Pulmonary artery endothelial cell (primary cell): ENCODE measurements at places on chromosomes 7 and 10.

- no peak for DNase-seq
Observed at GRCh38 chr7:131242123-131242650, 85.5 kb upstream of the MKLN1 start.

- no peak for DNase-seq
Observed at GRCh38 chr10:12299222-12299965, 50.0 kb upstream of the CAMK1D start.

DNA sequence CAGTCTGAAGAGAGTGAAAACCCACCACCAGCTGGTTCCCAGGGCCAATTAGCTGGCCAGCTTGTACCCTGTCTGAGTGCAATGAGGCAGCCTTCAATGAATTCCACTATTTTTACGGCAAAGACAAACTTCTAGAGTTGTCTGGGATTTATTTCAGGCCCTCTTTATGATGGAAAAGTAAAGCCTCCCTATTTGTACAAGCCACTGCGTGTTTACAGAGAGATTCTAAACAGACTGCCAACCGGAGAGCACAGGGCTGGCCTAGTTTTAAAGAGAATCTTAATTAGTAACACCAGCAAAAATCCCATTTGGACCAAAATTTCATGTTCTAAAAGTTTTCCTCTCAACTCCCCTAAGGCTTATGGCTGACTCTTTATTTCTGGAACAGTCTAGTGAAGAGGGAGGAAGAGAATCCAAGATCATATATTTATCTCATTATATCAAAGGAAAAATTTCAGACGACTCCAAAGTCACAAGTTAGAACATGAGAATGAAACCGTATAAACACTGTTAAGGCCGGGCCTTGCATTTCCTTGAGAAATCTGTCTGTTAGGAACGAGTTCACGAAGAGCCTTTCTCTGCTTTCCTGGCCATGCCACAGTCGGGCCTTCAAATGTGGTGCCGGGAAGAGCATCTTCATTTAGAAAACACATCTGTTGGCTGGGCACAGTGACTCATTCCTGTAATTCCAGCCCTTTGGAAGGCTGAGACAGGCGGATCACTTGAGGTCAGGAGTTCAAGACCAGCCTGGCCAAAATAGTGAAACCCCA lies 724.6 kb upstream of the NRP1 start:
- no peak for DNase-seq

DNA sequence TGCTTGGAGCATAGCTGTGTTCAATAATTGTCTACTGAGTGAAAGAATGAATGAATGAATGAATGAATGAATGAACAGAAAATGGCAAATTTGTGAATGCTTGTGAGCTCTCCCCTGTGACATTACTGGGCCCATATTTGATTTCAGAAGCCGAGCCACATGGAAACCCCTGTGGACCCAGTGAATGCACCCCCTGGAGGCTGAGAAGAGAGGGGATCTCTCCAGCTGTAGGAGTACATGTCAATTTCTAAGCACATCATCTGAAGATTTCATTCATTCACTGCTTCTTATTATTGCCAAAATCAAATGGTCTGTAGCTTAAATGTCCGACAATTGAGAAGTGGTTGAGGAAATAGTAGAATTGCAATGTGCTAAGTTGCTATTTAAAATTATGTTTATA lies 58.3 kb upstream of the DOCK1 start:
- DNase-seq, result no peak

- DNase-seq, result no peak
Observed at GRCh38 chr7:564176-564865, 44.7 kb upstream of the PDGFA start.

DNA sequence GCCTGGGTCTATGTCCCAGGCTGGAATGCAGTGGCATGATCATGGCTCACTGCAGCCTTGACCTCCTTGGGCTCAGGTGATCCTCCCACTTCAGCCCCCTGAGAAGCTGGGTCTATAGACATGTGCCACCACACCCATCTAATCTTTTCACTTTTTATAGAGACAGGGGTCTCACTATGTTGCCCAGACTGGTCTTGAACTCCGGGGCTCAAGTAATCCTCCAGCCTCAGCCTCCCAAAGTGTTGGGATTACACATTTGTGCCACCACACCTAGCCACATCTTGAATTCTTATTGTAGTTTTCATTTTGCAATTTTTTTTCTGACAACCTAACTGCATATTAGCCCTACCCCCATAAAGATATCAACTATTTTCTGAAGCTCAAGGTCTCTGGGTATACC lies 18.4 kb upstream of the COL1A2 start:
- DNase-seq, result no peak

GRCh38 chr7:117588352-117588794 lies 108.5 kb downstream of the CFTR start:
- DNase-seq, result no peak

- no peak for DNase-seq
Observed at GRCh38 chr7:20330928-20331909, 519 bp downstream of the ITGB8 start.

DNA sequence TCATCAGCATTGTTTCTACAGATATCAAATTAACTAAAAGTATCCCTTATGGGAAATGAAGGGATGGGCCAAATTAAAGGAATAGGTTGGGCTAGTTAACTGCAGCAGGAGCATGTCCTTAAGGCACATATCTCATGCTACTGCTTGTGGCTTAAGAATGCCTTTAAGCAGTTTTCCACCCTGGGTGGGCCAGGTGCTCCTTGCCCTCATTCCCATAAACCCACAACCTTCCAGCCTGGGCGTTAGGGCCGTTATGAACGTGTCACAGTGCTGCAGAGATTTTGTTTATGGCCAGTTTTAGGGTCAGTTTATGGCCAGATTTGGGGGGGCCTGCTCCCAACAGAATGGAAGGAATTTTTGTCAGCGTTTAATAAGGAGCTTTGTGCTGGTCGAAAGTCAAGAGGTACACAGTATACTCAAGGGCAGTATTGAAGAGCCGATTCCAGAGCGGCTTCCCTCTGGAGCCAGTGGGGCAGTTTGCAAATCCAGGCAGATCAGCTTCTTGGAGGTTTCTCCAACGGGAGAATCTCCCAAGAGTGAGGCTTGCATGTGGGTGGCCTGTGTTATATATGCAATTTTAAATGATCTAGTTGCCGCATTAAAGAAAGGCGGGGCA lies 7.7 kb downstream of the PFKP start:
- DNase-seq, result no peak

DNA sequence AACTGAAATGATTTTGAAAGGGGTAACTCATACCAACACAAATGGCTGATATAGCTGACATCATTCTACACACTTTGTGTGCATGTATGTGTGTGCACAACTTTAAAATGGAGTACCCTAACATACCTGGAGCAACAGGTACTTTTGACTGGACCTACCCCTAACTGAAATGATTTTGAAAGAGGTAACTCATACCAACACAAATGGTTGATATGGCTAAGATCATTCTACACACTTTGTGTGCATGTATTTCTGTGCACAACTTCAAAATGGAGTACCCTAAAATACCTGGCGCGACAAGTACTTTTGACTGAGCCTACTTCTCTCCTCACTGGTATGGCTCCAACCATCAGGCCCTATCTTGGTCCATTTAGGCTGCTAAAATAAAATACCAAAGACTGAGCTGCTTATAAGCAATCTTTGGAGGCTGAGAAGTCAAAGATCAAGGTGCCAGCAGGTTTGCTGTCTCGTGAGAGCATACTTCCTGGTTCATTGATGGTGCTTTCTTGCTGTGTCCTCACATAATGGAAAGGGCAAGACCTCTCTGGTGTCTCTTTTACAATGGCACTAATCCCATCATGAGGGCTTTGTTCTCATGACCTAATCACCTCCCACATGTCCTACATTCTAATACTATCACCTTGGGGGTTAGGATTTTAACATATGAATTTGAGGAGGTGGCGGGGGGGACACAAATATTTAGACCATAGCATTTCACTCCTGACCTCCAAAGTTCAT lies 173.3 kb downstream of the CFTR start:
- no peak for DNase-seq

DNA sequence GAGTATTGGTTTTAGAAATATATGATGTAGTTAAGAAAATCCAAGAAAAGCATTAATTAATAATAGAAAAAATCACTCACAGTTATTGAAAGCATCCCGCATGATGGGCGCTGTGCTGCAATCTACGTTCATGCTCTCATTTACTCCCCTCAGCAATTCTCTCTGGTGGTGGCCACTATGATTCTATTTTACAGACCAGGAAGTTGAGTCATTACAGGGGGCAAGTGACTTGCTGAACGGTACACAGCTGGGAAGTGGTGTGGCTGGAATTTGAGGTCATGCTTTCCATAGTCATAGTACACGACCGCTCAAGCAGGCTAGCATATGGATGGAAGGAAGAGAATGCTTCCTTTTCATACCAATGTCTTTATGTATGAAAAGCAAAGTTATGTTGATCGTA lies 117.4 kb downstream of the TES start:
- peak; percentile 97 for DNase-seq

GRCh38 chr7:2169923-2170575 lies 62.7 kb downstream of the MAD1L1 start:
- no peak for DNase-seq

DNA sequence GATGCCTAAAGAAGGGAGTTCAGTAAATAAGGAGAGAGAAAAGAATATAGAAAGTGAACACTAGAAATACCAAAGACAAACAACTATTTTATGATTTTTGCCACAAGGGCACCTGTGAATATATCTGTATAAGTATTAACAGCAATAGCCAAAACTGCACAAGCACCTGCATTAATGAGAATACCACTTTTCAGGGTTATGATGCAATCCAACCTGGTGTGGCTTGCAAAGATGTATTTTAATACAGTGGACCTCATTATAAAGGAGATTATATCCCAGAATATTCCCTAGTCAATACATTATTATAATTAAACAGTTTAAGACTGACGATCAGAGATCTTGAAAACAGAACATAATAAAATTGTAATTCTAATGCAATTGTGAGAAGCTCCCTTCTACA lies 4.0 kb downstream of the BRAF start:
- no peak for DNase-seq

- no peak for DNase-seq
Observed at GRCh38 chr10:3877211-3878000, 92.4 kb upstream of the KLF6 start.

GRCh38 chr10:19628767-19629560 lies 187.3 kb upstream of the PLXDC2 start:
- DNase-seq, result no peak

DNA sequence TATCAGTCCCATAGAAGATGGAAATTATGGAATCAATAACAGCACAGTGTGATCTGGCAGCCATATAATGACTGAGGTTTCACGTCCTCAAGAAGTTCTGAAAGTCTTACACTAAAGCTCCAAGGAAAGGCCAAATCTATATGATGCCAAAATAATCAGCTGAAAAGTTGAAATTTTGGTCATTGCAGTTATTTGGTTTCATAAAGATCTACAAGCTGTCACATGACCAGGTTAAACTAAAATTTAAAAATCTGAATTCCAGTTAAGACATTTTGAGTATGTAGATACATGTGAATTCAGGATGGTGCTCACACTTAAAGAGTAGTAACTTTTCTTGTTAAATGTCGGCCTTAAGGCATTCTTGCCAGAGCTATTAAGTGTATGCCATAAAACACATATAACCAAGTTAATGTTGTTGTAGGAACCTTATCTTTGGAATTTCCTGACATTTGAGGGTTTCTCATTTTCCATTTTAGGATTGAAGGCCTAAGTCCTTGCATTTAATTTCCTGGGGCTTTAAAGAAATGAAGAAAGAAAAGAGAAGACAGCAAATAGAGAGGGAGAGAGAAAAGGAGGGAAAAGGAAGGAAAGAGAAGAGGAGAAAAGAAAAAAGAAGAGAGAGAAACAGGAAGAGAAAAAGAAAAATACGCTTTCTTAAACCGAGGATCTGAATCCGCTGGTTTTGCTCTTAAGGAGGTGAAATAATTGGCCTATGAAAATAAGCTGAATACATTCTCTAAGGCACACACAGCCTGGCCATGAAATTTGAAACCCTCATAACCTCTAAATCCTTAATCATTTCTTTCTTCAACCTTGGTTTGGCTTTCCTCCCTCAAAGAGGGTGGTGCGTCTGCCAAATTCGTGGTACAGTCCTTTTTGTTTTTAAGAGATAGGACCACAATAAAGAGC lies 43.8 kb downstream of the DENND2A start:
- DNase-seq, result no peak

GRCh38 chr10:44982114-44982460 lies 3.5 kb upstream of the DEPP1 start:
- no peak for DNase-seq
